ENCODE measurements at places on chromosomes 6 and 20.

- DNase-seq, result no peak
Observed at GRCh38 chr20:63814891-63815614, 16.0 kb downstream of the ZBTB46 start.

- DNase-seq, result no peak
Observed at GRCh38 chr6:2492686-2493523, 247.5 kb upstream of the GMDS start.

DNA sequence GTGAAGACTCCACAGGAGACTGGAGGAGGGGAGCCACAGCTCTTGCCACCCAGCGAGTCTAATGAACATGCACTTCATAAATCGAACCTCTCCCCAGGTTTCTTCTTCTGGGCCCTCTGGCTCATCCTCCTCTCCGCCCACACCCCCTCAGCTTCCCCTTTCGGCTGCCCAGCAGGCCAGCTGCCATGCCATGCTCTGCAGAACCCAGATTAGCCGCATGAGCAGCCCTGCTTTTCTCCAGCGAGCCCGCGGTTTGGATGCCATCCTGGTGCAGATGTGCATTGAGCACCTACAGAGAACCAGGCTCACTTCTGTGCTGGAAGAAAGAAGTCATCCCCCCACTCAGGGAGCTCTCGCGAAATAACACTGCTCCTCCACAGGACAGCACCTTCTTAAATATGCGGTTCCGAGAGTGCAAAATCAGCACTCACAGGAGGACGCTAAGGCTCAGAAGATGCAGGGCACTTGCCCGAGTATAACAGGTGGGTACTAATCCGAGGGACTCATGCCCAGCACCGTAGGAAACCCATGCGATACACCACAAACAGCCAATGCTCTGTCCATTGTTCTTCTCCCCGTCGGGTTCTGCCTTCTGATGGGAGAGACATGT is 143.0 kb upstream of the THBS2 start:
- no peak for DNase-seq

- DNase-seq, result peak; percentile 61
Observed at GRCh38 chr6:13013681-13014503, 297.3 kb downstream of the PHACTR1 start.

- DNase-seq, result no peak
Observed at GRCh38 chr20:49986049-49986448, 3.3 kb downstream of the SNAI1 start.

- peak; percentile 37 for DNase-seq
Observed at GRCh38 chr6:19866985-19867627, 29.9 kb downstream of the ID4 start.

GRCh38 chr6:52285177-52286068 is 881 bp upstream of the MCM3 start:
- peak; percentile 13 for DNase-seq

DNA sequence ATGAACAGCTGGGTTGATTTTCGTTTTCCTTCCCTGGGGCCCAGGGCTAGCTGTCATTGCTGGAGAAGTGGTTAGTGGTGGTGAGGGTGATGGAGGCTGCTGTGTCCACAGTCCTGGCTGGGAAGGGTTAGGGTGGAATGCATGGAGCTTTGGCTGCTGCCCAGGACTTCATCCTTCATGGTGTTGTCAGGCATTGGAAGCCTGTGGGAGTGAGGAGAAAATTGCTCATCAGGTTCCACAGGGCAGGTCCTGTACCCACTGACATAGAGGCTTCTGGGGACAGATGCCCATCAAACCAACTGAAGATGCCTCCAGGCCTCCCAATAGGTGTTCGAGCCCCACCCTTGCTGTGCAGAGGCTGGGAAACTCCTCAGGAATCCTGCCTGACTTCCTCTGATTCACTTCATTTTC is 262.4 kb upstream of the SUPT3H start:
- peak; percentile 76 for DNase-seq

GRCh38 chr6:80250391-80250997 is 144.0 kb downstream of the BCKDHB start:
- no peak for DNase-seq

- DNase-seq, result peak; percentile 14
Observed at GRCh38 chr6:153001767-153002612, 519 bp downstream of the MTRF1L start.

DNA sequence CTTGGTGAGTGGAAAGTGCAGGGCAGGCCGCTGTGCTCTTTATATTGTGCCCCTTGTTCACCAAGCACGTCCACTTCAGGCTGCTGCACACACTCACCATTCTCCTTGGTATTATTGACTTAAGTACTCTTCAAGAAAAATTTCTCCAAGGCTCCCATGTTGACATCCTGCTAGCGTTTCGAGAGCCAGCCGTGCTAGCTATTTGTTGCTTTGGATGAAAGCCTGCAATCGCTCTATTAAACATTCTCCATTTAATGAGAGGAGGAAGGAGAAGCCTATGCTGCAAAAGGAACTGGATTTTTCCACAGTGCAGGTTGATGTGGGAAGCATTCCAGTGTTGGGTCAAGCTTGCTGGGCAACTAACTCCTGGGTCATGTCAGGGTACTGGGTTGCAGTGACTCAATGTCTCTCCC is 113.5 kb downstream of the CD83 start:
- no peak for DNase-seq

GRCh38 chr20:57901526-57901925 is 191.7 kb upstream of the PMEPA1 start:
- DNase-seq, result no peak

DNA sequence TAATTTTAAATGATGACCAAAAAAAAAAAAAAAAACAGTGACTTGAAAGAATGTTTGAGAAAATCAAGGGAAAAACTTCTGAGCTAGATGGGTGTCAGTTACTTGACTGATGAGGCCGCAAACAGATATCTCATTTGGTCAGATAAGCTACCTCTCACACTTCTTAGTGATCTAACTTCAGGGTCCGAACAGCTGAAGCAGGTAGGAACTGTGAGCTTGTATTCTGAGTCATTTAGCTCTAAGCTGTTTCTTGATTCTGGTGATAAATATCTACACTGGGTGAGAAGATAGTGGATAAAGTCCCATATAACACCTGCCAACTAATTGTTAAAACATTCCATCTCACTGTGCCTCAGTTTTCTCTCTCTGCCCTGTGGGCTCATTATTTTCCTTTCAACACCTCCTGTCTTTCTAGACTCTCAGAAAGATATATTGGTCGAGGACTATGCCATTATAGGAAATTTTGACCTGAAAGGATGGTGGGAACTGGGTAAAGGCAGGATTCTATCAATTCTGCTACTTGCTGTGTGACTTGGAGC is 7.7 kb downstream of the KIF3B start:
- no peak for DNase-seq

DNA sequence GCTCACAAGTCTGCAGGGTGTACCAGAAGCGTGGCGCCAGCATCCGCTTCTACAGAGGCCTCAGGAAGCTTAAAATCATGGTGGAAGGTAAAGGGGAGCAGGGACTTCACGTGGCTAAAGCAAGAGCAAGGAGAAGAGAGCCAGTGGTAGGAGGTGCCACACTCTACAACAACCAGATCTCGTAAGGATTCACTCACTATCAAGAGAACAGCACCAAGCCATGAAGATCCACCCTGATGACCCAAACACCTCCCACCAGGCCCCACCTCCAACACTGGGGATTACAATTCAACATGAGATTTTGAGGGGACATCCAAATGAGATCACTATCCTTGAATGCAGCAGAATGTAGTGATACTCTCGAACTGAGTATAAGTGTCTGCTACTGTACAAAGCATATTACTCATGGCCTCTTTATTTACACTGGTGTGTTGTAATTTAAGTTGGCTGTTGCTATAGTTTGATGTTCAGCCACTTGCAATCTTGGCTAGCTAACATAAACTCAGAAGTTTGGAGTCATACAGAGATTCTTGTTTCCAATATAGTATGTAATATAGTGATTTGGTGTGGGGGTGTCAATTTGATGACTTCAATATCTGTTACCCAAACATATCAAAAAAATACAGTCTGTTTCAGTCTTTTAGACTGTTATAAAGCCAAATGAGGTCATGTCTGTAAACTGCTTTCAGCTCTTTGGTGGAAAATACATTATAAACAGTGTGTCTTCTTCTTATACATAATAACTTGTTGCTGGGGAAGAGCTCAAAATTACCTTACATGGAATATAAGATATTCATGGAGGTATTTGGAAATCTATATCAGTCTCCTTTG is 39.4 kb upstream of the MYLIP start:
- no peak for DNase-seq

- DNase-seq, result no peak
Observed at GRCh38 chr6:145423936-145424335, 311.4 kb downstream of the EPM2A start.

GRCh38 chr6:37243131-37243815 is 14.3 kb upstream of the TBC1D22B start:
- no peak for DNase-seq

DNA sequence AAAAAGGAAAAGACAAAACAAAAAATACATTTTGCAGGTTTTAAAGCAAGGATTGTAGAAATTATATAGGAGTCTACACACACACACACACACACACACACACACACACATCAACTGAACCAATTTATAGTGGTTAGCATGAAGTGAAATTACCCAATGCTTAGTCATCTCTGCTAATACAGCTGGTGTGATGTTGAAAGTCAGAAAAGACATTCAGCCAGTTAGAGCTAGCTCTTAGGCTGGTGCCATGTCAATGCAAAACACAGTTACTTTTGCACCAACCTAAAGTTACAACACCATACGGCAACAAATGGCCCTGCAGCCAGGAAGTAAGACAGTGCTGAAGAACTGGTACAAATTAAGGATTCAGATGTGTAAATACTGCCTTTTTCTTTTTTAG is 15.2 kb downstream of the FAM210B start:
- peak; percentile 84 for DNase-seq

Measured in GM03348 (cell line).